ENCODE measurements at places on chromosomes 3 and 15. TPM values are rescaled to one million over a fixed set of nuclear protein-coding genes. Genes with fewer than 3 reads are reported as not detected.

SOX2 gene
- not detected for total RNA-seq

CACNA1D gene
- total RNA-seq = under 0.01 TPM

FES gene
- 26.1 TPM for total RNA-seq

FAM3D gene
- not detected for total RNA-seq

C3orf49 gene
- total RNA-seq = not detected

CHRD gene
- total RNA-seq = 1.7 TPM

TMEM89 gene
- not detected for total RNA-seq

DNA sequence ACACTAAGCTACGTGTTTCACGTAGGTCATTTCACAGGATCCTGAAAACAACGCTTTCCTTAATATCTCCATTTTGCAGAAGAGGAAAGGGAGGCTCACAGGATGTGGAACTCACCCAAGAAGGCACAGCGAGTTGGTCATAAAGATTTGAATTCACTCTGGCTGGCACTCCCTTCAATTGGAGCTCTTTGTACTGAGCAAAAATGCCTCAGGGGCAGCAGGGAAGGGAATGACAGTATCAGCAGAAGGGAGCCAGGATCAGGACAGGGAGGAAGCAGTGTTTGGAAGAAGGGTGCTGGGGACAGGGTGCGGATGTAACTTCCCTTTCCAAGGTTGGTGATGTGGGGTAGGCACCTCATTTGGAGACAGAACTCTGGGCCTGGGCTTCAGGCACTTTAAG is 1.1 kb upstream of the ST6GAL1 start:
- no peak for DNase-seq

- DNase-seq = peak; percentile 79
These were observed 5.1 kb downstream of the DPH6 start for GRCh38 chr15:35540885-35541284.

DNA sequence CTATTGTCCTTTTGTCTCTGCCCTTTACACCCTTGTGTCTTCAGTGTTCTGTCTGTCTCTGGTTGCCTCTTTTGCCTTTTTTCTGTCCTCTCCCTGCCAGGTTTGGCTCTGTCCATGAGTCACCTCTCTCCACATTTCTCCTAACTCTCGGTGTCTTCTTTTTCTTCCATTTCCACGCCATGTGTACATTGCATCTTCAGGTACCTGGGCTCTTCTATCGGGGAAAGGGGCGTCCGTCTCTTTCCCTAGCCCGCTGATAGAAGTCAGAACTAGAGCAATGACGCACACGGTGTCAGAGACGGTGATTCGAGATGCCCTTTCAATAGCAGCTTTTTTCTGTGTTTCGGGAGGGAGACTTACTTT is 641 bp downstream of the OPA1 start:
- DNase-seq = peak; percentile 61

- peak; percentile 12 for DNase-seq
These were observed 28.9 kb downstream of the ZXDC start for GRCh38 chr3:126446791-126447190.

GRCh38 chr15:49314716-49315115 is 108.3 kb upstream of the FGF7 start:
- no peak for DNase-seq

DNA sequence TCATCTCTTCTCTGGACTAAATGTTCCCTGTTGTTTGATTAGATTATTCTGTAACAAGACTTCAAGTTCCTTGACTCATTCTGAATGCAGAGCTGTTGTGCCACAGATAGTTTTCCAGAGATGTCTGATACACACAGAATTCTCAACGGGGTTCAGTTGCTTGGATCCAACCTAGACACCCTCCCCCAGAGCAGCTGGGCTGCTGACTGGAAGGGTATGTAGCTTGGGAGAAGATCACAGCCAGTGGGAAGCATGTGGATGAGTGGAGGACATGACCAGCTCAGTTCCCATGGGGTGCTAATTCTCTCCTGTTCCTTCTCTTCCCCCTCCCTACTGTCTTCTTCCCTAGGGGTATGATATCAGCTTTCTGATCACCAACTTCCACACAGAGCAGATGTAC is 6.6 kb upstream of the TTLL3 start:
- DNase-seq = no peak

DNA sequence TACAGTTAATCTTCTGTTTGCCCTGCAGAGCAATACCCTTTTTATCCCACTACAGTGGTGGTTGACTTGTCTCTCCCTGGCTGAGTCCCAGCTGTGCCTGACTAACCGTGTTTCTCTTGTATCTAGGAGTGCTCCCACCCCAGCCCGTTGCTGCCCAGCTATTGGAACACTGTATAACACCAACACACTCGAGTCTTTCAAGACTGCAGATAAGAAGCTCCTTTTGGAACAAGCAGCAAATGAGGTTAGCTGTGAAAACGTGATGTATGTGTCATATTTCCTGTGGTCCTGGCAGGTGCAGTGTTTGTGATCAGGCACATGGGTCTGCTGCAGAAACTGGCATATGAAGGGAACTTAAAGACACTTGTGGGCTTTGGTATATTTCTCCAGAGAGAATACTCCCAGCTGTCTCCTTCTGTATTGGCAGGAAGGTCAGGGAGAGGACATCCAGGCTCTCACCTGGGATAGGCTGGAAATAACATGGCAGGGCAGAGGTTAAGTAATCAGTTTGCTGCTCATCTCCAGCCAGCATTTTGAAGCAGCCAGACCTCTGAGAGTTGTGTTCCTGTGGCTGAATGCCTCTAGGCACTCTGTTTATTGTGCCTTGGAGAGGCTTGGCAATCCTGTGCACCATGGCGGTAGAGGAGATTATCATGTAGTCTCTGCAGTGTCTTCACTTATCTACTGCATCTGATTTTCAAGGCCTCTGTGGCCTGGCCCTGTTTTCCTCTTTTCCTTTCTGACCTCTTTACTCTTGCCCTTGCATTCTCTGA is 34.8 kb downstream of the ATG7 start:
- DNase-seq = peak; percentile 28

- no peak for DNase-seq
These were observed 79.3 kb upstream of the CBLB start for GRCh38 chr3:105948101-105948500.

DNA sequence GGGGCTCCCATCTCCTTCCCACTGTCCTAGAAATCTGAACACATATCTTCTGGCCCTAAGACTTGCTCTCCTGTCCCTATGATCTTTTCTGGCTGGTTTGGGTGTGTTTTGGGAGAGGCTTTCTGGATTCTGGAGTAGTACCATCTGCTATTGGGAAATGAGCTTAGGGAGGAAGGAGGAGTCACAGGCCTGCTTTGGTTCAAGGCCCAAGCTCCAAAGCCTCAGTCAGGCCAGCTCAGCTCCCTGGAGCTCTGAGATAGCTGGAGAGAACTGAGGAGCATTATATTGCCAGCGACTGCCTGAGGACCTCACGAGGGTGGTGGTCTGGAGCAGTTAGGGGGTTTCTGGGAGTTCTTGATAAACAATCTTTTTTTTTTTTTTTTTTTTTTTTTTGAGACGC is 18.7 kb downstream of the RASGRF1 start:
- DNase-seq = peak; percentile 24

DNA sequence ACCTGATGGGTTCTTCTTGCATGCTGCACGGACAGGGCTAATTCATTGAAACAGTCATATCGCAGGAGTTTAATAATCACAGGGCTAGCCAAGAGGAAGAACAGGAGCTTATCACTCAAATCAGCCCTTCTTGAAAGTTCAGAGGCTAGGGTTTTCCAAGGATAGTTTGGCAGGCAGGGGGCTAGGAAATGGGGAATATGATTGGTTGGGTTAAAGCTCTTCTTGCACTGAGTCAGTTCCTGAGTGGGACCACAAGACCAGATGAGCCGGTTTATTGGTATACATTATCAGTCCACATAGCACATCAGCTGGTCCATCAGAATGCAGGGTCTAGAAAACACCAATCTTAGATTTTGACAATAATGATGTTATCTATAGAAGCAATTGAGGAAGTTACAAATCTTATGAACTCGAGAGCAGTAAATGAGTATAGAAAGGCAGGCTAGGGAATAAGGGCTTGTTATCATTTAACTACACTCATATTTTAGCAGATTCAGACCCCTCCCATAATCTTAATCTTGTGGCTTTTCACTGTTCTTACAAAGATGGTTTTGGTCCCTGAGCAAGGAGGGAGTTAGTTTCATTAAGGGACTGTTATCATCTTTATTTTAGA is 58.1 kb upstream of the SLC25A36 start:
- peak; percentile 8 for DNase-seq

GRCh38 chr3:127834771-127835170 is 12.5 kb upstream of the MGLL start:
- no peak for DNase-seq

- DNase-seq = no peak
These were observed 71.2 kb upstream of the DCBLD2 start for GRCh38 chr3:98972720-98973119.

DNA sequence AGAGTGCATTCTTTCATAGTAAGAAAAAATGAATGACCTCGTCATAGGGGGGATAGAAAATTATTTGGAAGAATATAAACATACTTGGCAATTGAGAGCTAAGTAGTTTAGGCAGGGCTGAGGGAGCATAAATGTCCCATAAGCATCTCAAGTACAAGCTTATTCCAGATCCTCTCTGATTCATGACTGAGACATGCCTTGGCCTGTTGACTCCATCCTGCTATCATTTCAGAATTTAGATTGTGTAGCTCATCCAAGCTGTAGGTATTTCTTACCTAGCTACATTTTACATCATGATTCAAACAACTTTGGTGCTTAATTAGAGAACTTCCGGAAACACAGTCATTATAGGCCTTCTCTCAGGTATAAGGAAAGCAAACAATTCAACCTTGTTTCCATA is 12.3 kb downstream of the POGLUT1 start:
- no peak for DNase-seq

DNA sequence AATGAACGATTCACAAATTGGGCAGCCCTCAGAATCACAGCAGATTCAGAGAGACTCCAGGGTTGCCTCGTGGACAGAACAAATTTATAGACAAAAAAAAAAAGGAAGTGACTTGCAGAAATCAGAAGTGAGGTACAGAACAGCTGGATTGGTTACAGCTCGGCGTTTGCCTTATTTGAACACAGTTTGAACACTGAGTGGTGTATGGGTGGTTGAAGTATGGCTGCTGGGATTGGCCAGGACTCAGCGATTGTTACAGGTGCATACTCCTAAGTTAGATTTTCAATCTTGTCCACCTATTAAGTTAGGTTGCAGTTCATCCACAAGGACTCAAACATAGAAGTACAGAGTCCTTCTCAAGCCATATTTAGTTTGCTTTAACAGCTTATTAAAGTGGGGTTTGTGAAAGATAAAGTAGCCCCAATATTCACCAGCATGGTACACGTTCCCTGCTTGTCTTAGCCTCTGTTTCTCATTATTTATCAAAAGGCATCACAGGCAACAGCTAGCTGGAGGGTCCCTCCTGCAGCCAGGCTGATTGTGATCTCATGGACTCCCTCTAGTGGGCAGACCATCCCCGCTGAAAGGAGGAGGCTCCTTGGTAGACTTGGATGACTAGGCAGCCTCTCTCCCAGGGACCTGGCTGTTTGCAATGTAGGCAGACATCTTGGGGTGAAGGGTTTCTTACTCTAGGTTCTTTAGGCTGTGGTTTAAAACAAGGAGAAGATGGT is 17.6 kb upstream of the ALDH1L1 start:
- peak; percentile 60 for DNase-seq

DNA sequence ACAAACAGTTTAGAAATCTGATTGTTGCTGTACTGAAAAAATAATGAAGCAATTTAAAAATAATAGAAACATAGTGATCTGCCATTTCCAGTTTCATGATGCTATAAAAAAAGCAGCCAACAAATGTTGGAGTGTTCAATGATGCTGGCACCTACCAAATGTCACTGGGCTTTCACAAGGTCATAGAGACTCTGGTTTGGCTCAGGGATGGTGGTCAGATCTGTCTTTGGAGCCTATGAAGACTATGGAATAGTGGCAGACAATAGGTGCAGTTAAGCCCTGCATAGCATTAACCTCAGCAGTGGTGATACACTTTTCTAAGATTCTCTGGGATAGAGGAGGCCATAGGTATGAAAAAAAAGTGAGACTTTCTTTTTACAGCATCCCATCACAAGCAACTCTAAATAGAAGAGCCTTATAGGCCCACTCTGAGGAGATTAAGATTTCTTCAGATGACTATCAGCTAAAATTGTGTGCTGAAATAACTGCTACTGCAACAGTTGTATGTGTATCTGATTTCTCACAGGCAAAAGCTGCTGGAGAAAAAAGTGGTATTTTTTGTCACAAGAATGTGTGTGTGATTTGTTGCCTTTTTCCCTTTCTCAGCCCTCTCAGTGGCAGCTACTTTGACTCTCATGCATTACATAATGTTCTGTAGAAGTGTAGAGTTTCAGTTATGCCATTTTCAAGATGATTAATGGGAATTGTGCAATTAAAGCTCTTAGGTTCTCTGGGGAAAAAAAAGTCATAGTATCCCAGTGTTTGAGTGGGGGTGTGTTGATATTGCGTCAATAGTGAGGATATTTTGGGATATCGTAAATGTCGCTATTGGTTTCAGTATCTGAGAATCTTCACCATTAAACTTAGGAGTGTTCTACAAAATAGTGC is 137.4 kb downstream of the MBNL1 start:
- peak; percentile 98 for DNase-seq

- peak; percentile 30 for DNase-seq
These were observed 13.2 kb downstream of the GREM1 start for GRCh38 chr15:32730677-32731654.

DNA sequence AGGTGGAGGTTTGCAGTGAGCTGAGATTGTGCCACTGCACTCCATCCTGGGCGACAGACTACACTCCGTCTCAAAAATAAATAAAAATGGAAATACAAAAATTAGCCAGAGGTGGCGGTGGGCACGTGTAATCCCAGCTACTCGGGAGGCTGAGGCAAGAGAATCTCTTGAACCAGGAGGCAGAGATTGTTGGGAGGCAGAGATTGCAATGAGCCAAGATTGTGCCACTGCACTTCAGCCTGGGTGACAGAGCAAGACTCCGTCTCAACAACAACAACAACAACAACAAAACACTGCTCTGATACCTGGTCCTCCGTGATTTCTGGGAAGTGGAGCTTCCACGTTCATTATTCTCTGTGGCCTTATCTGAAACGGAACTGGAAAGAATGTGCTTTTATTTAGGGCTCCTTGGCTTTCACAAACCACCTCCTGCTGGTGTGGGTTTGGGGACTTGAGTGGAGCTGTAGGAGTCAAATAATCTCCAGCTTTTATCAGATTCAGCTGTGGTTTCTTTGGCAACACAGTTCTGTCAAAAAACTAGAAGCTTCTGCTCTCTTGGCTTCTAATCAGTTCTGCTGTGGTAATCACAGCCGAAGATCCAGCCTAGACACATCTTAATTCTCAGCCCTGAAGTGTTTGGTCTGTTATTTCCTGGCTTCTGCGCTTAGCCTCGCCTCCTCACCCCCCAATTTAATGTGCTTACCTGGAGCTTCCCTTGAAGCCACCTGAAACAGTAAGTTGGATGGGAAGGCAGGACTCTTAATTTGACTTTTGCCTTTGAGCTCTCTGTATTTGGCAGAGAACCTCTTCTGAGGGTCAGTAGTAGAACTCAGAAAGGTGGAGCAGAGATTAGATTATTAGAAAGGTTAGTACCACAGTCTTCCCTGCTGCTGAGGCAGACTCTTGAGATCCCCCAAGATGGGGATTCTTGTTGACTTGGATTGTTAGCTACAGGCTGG is 21.4 kb downstream of the IRAK2 start:
- peak; percentile 53 for DNase-seq

DNA sequence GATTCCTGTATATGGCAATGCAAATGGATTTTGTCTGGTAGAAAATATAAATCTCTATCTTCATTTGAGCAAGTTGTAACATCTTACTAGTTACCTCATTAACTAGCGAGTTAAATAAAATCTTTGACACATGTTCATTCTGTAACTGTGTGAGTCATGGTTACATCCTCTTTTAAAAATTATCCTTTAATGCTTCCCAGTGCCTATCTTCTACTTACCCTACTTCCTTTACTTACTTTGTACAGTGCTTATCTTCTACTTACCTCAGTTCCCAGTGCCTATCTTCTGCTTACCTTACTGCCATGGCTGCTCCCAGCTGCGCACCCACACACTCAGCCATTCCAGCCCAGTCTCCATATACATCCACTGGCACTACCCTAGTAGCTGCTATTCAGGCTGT is 71.9 kb upstream of the GOLGA8B start:
- DNase-seq = no peak

Data from fibroblast of villous mesenchyme (primary cell).